ENCODE measurements at places on chromosomes 2 and 18.

GRCh38 chr2:144111437-144111836 is 408.5 kb downstream of the ZEB2 start:
- no peak for DNase-seq

DNA sequence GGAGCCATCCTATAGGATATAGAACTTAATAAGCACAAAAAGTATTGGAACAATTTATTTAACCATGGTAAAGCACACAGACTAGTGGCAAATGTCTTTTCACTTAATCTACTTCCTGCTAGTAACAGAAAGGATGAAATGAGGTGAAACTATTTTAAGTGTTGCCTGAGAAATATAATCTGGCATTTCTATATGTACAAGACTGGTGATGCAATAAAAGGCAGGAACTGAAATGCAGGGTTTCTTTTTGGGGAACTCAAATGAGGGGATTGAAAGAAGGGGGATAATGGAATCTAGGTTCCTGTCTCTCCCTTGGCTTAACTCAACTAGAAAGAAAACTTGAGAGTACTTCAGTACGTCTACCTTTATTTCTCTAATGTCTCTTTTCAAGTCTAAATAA is 122.3 kb downstream of the MEMO1 start:
- DNase-seq = no peak

GRCh38 chr2:120817136-120817955 is 81.7 kb downstream of the GLI2 start:
- DNase-seq = no peak

DNA sequence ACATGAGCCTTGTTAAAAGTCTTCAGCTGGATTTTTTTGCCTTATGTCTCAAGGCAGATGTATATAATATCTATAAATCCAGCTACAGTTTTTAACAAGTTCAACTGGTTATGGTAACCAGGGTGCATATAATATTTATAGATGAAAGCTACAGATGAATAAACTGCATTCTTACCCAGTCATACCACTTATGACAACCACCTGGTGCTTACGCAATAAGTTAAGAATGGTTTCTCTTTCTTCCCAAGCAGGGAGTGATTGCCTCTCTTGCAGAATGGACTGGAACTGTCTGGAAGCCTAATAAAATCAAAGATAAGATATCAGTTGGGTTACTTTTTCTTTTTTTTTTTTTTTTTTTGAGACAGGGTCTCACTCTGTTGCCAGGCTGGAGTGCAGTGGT is 19.6 kb downstream of the DHX57 start:
- no peak for DNase-seq
